ENCODE measurements at places on chromosomes 1 and 21.

GRCh38 chr1:42756956-42757891, 9.6 kb downstream of the P3H1 start:
- DNase-seq, result no peak

DNA sequence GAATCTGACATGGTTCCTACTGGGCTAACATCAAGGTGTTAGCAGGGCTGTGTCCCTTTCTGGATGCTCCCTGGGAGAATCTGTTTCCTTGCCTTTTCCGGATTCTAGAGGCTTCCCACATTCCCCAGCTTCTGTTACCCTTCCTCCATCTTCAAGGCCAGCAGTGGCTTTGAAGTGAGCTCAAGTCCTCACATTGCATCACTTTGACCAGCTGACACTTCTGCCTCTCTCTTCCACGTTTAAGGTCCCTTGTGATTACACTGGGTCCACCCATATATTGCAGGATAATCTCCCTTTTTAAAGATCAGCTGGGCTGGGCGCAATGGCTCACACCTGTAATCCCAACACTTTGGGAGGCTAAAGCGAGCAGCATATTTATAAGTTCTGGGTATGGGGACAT, 33.1 kb downstream of the CNST start:
- DNase-seq, result no peak

DNA sequence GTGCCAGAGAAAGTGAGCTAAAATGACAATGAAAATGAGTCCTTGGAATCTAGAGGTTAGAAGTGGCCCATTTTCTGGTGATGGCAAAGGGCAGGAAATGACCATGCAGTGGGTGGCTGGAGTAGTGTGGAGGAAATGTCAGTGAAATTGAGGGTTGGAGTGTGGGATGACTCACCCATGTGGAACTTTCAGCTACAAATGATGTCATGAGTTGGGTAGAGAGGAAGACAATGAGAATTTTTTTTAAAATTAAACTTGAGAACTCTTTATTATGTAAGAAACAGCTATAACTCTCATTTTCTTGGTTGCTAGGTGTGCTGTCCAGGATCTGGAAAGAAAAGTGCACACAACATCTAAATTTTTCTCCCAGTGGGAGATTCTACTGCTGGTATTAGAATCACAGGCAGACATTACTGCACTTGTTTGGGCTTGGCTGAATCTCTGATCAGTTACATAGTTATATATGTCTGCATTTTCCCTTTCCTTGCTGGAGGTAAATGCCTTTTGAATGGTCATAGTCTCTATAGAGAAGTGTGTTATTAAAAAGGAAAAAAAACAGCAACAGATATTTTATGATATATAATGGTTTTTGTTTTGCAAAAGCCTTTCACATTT, 56.8 kb upstream of the GNG12 start:
- no peak for DNase-seq

GRCh38 chr1:182249201-182249676, 142.4 kb downstream of the GLUL start:
- no peak for DNase-seq
